ENCODE measurements at places on chromosomes 1 and 21.

GRCh38 chr1:2313651-2314261 lies 77.6 kb downstream of the MORN1 start:
- DNase-seq = no peak

GRCh38 chr1:220367833-220368232 lies 95.6 kb upstream of the RAB3GAP2 start:
- no peak for DNase-seq

DNA sequence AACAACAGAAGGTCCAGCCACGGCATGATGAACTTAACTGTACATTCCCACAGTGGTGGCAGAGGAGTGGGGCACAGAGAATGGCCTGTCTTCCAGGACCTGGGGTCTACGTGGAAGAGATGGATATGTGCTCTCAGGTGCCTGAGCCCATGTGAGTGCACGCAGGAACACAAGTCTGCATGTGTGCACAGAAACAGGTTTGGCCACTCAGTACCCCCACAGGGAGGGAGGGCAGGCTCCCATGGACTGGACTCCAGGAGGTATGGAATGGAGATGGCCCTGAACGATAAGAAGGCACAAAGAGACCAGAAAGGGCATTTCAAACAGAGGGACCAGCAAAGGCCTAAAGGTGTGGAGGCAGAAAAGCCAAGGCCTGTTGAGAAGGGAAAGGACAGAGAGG lies 10.8 kb downstream of the COL9A2 start:
- no peak for DNase-seq

DNA sequence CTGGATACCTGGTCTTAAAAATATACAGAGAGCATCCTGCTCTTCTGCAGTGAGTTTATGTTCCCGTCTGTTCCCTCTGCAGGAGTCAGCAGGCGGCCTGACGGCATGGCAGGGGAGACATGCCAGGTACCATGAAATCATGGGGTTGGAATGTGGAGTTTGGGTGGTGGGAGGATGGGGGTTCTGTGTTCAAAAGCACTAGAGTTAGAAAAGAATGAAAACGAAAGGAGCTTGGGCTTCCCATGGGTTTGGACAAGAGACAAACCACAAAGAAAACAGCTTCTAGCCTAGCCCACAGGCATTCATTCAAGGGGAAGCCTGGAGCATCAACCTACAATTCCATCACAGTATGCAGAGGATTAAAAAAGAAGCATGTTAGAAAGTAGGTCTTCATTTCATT lies 59.9 kb downstream of the WARS2 start:
- no peak for DNase-seq

GRCh38 chr1:241717975-241718374 lies 65.9 kb downstream of the WDR64 start:
- peak; percentile 50 for DNase-seq

DNA sequence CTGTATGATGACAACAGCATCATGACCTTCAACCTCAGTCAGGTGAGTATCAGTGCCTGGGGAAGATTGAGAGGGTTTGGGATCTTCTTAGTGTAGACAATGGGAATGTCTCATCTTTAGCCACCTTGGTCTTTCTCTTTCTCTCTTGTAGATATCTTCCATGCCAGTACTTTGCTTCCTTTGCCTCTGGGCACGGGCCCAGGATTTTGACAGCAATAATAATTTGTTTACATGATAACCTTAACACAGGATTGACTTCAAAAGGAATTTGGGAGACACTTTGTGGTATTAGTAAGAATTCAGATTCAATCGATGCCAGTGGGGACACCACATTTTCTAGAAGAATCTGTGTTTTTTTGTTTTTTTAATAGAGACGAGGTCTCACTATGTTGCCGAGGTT lies 12.1 kb upstream of the PIGV start:
- DNase-seq = no peak

DNA sequence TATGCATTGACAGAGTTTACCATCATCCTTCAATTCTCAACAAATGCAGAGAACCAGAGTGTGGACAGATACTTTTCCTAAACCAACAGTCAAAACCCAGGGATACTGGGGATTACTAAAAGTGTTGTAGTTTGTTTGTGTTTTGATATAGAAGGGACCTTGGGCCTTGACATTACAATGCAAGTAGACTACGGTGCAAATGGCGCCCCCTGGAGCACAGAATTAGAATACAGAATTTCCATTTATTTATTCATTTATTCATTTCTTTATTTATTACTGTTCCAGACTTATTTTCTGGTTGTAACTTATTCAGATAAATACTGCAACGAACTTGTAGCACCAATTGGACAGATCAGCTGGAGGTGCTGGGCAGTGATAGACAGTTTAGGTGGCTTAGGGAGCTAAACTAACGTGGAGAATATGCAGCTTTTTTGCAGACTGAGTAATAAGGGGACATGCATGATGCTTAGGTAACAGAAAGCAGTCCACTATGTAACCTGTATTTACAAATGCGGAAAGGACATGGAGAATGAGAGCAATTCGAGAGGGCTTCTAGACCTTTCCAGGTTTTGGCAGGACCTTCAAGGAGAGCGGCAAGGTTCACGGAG lies 42.6 kb downstream of the KIRREL1 start:
- DNase-seq = no peak

- DNase-seq = no peak
These were observed 90.7 kb downstream of the ARHGEF10L start for GRCh38 chr1:17630048-17630830.

DNA sequence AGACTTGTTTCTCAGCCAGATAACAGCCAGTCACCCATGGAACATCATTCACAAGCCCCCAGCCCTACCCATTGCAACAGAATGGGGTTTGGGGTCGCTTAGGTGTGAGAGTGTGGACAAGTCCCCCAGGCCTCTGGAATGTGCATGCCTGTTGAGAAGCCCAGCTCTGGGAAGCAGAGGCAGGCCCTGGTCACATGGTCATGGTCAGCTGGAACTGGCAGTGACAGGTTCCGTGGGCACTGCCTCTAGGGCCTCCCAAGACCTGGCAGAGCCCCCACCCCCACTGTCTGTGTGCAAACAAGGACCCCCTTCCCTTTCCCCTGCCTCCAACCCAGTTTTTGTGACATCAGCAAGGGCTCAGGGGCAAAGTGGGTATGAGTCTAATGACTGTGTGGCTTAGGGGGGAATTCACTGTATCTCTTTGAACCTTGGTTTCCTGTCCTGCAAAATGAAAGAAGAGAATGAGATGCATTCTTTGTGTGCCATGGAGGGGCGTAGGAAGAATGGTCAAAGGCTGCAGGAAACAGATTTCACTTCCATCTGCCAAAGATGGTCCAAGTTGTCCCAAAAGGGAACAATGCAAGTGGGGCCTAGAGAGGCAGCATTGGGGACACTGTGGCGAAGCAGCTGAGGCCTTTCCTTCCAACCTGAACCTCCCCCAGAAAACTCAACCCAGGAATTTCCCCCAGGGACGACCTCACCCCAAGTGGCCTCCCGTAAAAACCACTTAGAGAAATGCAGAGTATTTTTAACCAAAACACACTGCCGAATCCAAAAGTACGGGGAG lies 34.7 kb upstream of the SELENON start:
- no peak for DNase-seq

Data from NCI-H1092 treated with DMSO at 0.1 percent for 48 hours (cell line).